ENCODE measurements at places on chromosomes 1 and 21. TPM values are rescaled to one million over a fixed set of nuclear protein-coding genes. Genes with fewer than 3 reads are reported as not detected.
A peak's percentile ranks its signal among the peaks of the same experiment; 100 is the strongest.

S100A14 gene
- total RNA-seq: 391 TPM

INAVA gene
- total RNA-seq: 33.8 TPM

REN gene
- total RNA-seq: not detected

NEK2 gene
- 14.9 TPM for total RNA-seq

CD53 gene
- total RNA-seq: 6.9 TPM

ICOSLG gene
- total RNA-seq: 6.3 TPM

SLC44A5 gene
- not detected for total RNA-seq

OVAAL gene
- not detected for total RNA-seq

RUNX1 gene
- total RNA-seq: 21.1 TPM

FCRL5 gene
- 1.2 TPM for total RNA-seq

FMOD gene
- 10.5 TPM for total RNA-seq

GRCh38 chr1:204390751-204391466 lies 20.7 kb downstream of the PPP1R15B start:
- H3K36me3 ChIP-seq: no peaks in the 10 kb centered on the region
- no peaks in the 10 kb centered on the region for H3K27me3 ChIP-seq
- no peak for DNase-seq
- H3K27ac ChIP-seq: no peak overlapping the region
- no peak overlapping the region for H3K4me3 ChIP-seq
- no peaks in the 10 kb centered on the region for H3K4me1 ChIP-seq

GRCh38 chr1:97093741-97094140 lies 372.2 kb downstream of the PTBP2 start:
- H3K4me3 ChIP-seq: no peak overlapping the region
- H3K27me3 ChIP-seq: no peaks in the 10 kb centered on the region
- no peaks in the 10 kb centered on the region for H3K36me3 ChIP-seq
- no peak for DNase-seq
- H3K4me1 ChIP-seq: no peaks in the 10 kb centered on the region
- no peak overlapping the region for H3K27ac ChIP-seq

DNA sequence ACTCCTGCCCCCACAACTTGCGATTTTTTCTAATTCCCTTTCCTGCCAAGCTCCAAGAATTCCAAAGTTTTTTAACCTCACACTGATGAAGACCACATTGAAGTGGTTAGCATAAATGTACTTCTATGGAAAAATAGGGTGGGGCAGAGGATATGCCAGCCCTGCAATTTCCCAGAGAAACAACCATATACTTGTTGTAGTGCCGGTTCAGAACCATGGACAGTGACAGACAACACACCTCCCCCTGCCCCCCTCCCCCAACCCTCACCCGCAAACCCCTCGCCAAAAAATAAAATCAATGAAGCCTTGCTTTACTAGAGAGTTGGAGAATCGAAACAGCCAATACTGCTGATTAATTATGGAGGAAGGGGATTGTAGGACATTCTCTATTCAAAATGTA lies 109.5 kb upstream of the GRIK3 start:
- no peak overlapping the region for H3K4me3 ChIP-seq
- DNase-seq: no peak
- H3K36me3 ChIP-seq: no peaks in the 10 kb centered on the region
- H3K27ac ChIP-seq: no peak overlapping the region

DNA sequence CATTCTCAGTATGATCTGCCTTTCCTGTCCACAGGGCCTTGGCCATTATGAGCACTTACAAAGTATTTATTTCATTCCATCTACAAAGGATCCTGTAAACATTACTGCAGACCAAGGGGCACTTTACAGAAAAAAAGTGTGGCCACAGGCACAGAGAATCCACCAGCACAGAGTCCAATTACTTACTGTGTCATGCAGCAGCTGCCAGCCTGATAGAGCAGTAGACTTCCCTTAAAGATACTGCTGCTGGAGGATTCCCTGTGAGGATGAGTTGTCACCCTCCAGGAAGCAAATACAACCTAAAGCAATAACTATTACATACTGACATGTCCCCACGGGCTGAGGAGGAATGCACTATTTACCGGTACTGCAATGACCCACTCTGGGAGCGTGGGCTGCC lies 97.1 kb upstream of the COG2 start:
- H3K27me3 ChIP-seq: no peaks in the 10 kb centered on the region
- no peak overlapping the region for H3K4me3 ChIP-seq

- H3K4me1 ChIP-seq: no peaks in the 10 kb centered on the region
- no peak for DNase-seq
- no peak overlapping the region for H3K4me3 ChIP-seq
- H3K36me3 ChIP-seq: no peaks in the 10 kb centered on the region
Measured at GRCh38 chr1:67935560-67935959, 102.3 kb upstream of the GNG12 start.

DNA sequence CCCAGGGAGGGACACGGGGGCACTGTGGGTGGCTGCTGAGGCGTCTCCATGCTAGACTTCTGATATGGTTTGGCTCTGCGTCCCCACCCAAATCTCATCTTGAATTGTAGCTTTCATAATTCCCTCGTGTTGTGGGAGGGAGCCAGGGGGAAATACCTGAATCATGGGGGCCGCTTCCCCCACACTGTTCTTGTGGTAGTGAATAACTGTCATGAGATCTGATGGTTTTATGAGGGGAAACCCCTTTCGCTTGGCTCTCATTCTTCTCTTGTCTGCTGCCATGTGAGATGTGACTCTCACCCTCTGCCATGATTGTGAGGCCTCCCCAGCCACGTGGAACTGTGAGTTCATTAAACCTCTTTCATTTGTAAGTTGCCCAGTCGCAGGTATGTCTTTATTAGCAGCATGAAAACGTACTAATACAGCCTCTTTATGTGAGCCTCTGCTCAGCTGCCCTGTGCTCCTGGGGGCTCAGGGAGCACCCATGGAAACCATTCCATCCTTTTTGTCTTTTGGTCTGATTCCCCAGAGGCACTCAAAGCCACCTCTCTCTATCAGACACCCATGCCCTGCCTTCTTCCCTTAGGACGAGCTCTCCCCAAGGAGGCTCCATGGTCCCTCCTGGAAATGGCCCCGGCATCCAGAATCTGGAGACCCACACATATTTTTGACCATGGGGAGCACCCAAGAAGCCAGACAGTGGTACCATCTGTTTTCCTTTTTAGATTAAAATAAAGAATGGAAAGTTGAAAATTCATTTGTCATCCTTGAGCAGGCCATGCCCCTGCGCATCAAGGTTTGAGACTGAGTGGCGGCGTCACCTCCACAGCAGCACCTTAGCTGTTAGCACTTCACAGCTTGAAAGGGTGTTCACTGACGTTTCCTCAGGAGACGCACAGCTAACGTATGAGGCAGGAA lies 65.9 kb upstream of the FAM20B start:
- DNase-seq: no peak
- no peaks in the 10 kb centered on the region for H3K4me1 ChIP-seq
- H3K4me3 ChIP-seq: no peak overlapping the region
- H3K36me3 ChIP-seq: no peaks in the 10 kb centered on the region
- H3K27me3 ChIP-seq: no peaks in the 10 kb centered on the region

DNA sequence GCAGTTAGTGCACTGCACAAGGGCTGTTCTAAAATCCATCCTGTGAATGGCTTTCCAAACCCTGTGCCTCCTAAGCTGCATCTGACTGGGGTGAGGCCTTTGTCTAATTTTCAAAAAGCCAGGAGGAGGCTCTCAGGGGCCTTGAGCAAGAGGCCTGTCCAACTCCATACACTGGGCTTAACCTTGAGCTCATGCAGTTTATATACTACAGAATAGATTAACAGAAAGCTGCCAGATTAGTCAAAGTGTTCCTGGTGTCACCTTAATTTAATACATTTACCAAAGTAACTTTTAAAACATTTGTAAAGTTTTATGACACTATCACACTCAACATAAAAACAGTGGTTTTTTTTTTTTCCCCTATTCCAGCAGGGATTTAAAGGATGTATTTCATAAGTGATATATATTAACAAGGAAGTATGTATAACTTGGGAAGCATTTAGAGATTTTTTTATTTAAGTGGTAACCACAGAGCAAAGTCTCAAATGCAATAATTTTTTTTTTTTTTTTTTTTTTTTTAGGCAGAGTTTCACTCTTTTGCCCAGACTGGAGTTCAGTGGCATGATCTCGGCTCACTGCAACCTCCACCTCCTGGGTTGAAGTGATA lies 23.3 kb downstream of the CTH start:
- H3K27me3 ChIP-seq: no peaks in the 10 kb centered on the region
- no peak for DNase-seq
- H3K4me1 ChIP-seq: peaks cover 4% of the 10 kb centered on the region
- no peaks in the 10 kb centered on the region for H3K36me3 ChIP-seq
- H3K27ac ChIP-seq: no peak overlapping the region

- H3K4me3 ChIP-seq: no peak overlapping the region
- peak overlapping the region; percentile 51 for H3K27ac ChIP-seq
- peaks cover 21% of the 10 kb centered on the region for H3K4me1 ChIP-seq
- H3K27me3 ChIP-seq: no peaks in the 10 kb centered on the region
- no peaks in the 10 kb centered on the region for H3K36me3 ChIP-seq
Measured at GRCh38 chr1:160707236-160708064, 4.2 kb downstream of the CD48 start.

DNA sequence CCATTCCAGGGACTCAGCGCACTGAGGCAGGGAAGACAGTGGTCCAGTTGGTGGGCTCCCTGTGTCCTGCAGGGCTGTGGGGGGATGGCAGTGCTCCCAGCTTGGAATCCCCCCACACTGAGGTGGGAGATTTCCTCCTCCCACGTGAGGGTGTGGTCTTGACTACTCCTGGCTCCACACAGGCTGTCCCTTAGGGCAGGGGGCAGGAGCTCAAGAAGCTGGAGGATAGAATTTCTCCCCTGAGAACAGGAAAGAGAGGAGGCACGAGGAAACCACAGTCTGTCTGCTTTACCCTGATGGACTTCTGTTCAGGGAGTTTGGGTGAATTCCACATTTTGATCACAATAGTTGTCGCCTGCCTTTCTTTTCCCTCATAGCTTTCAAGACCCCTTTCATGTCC lies 62.1 kb downstream of the CACNA1E start:
- no peaks in the 10 kb centered on the region for H3K27me3 ChIP-seq
- H3K27ac ChIP-seq: no peak overlapping the region
- DNase-seq: no peak
- H3K36me3 ChIP-seq: no peaks in the 10 kb centered on the region

GRCh38 chr1:28682840-28683239 lies 14.3 kb downstream of the GMEB1 start:
- no peak overlapping the region for H3K4me3 ChIP-seq
- H3K27me3 ChIP-seq: no peaks in the 10 kb centered on the region
- no peak overlapping the region for H3K27ac ChIP-seq
- no peaks in the 10 kb centered on the region for H3K4me1 ChIP-seq

DNA sequence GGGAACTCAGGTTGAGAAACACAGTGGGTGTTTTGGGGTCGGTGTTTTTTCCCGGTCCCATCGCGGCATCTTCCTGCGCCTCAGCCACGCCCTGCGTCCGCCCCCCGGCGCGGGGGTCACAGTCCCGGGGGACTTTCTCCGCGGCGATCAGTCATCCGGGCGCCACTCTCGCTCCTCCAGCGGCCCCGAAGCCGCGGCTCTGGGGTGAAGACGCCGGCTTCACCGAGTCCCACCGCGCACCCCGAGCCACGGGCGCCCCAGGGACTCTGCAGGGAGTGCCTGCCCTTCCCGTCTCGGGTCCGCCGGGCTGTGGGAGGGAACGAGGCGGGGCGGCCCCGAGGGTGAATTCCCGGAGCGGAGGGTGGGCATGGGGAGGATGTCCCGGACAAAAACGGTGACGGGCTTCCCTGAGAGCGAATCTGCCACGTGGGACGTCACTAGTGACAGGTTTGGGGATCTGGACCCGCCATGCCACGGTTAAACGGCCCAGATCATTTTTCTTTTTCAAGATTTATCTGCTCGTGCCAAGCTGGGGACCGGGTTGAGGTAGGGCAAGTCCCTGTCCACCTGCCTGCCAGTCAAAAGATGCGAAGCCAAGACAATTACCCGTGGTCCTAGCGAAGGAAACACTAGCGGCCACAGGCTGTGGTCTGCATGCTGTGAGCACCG lies 717 bp upstream of the BATF3 start:
- H3K27me3 ChIP-seq: no peaks in the 10 kb centered on the region
- H3K36me3 ChIP-seq: no peaks in the 10 kb centered on the region
- H3K4me3 ChIP-seq: peak overlapping the region; percentile 48
- no peaks in the 10 kb centered on the region for H3K4me1 ChIP-seq
- DNase-seq: peak; percentile 61

DNA sequence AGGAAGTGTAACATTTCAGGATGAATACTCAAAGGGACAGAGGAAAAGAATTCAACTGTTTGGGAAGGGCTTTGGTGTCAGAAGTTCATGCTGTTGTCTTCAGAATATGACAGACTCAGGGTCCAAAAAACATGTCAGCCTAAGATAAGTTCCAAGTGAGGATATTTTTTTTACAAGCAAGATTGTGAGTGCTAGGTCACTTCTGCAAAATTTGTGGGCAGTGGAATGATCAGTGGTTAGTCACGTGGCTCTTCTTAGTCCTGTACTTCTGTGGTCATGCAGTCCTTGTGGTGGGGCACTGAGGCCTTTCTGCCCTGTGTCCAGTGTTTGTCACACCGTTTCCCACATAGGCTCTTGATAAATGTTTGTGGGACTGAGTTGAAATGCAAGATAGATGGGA lies 5.2 kb downstream of the RGL1 start:
- no peaks in the 10 kb centered on the region for H3K27me3 ChIP-seq
- no peaks in the 10 kb centered on the region for H3K36me3 ChIP-seq
- DNase-seq: no peak
- no peak overlapping the region for H3K4me3 ChIP-seq

DNA sequence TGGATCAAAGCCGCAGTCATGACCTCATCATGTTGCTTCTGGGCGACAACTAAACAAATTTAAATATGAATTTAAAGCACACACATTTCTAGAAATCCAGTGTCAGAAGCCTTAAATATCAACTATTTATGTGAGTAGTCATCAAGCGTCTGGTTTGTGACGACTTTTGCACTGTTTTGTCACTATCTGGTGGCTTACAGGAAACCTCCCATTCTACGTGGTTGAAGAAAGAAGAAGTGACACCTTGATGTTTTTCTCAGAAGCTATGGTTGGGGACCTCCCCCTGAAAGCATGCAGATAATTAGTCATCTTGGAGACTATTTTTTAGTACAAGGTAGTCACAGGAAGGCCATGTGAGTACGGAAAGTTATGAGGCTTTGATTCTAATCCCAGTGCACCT lies 58.5 kb downstream of the TENT5C start:
- no peak overlapping the region for H3K4me3 ChIP-seq
- no peaks in the 10 kb centered on the region for H3K4me1 ChIP-seq
- no peak for DNase-seq
- peak overlapping the region; percentile 71 for H3K27ac ChIP-seq
- H3K27me3 ChIP-seq: no peaks in the 10 kb centered on the region

Data from Peyer's patch (tissue), 4 donors.